ENCODE measurements at places on chromosomes 5 and 9. TPM values are rescaled to one million over a fixed set of nuclear protein-coding genes. Genes with fewer than 3 reads are reported as not detected.

MLANA gene
- total RNA-seq = not detected

- DNase-seq = no peak
These were observed 295.7 kb upstream of the TRPC7 start for GRCh38 chr5:136661026-136661425.

KCNV2 gene
- not detected for total RNA-seq

DNA sequence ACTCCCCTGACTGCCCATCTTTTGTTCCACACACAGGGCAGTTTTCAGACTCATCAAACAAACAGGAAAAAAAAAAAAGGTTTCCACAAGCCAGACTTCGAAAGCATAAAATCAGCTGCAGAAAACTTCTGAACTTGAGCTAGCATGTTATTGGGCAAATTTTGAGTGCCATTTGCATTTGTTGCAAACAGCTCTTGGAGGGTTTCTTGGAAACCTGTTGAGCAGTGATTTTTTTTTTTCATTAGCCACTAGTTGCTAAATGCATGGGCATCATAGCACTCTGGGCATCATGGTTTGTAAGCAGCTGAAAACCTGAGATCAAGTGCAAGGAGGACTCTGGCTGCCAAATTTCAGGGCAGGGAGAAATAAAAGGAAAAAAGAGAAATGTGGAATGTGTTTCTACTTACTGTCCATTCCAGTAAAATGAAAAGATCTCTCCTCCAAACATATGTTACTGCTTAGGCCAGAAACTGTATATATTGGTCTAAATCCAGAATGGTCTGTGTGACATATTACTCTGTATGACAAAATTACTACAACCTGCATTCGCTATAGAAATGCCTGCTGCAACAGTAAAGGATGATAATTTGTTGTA is 85.2 kb upstream of the SMIM23 start:
- DNase-seq = no peak

DNA sequence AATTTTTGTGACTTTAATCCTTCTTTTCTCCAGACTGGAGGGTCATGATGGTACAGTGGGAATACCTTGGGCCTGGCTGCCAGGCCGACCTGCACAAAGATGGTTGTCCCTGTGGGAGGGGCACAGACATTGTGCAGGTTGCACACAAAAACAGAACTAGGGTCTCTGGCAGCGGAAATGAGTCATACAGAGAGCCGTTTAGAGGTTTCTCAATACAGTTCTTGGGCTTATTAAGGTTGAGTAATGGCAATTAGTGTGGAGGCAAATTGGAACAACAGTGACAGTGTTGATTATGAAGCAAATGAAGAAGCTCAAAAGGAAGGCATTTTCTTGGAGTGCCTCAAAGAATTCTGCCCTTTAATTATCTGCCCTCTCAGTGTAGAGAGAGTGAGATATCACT is 173.6 kb downstream of the TENT4A start:
- DNase-seq = no peak

DNA sequence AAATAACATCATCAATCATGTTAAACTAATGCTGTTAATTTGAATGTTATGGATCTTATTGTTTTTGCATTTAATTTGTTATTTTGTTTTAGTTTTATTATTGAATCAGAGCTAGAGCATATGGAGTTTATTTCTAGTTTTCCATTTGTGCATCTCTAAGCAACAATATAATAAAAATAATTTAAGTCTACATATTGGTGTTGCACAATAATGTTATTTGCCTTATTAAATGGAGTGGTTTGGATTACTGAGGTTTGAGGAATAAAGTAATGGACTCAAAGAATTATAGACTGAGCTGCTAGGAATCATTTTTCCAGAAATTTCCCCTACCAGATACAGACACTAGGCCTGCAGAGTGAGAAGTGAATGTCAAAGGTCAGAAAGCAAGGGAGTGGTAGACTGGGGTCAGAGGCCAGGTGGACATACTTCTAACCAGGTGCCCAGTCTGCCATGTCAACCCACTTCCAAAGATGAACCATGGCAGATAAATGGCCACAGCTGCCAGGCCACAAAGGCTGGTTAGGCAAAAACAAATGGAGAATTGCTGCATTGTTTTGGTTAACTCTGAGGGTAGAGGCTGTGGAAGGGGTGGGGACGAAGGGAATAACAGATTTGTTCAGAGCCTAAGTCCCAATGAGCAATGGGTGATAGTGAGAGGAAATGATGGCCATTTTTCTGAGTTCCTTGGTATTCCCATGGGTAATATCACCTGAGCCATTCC is 113.1 kb downstream of the FBXL7 start:
- DNase-seq = no peak
